ENCODE measurements at places on chromosomes 3 and 15.

DNA sequence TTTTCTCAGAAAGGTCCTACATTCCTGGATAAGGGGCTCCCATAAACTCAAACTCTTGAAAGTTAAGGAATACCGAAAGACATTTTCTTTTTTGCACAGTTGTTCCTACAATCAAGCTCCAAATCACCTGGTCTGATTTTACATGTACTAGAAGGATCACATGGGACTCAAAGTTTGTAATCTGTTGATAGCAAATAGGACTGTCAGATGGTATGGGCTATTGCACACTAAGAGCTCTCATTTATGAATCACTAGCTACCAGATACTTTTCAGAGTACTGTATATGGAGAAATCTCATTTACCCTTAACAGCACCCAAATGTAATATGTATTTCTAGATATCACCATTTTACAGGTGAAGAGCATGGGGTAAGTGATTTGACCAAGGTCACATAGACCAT is 49.5 kb upstream of the CMSS1 start:
- DNase-seq, result no peak

GRCh38 chr3:195198426-195199346 is 72.3 kb downstream of the XXYLT1 start:
- DNase-seq, result no peak

DNA sequence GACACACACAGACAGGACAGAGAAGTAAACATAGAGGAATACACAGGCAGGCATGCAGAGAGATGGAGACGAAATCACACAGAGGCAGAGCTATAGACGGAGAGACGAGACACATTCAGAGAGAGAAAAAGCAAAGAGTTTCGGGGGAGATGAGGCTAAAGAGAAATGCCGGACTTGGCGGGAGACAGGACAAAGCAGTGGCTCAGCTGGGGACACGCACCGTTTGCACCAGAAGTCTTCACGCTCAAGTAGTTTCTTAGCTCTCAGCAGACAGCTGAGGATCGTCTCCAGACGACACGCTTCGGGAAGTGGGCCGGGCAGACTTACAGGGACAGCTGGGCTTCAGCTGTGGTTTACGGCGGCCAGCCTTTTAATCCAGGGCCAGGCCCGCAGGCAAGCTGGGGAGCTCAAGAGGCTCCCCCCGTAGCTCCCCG is 56.2 kb upstream of the DLG1 start:
- no peak for DNase-seq

DNA sequence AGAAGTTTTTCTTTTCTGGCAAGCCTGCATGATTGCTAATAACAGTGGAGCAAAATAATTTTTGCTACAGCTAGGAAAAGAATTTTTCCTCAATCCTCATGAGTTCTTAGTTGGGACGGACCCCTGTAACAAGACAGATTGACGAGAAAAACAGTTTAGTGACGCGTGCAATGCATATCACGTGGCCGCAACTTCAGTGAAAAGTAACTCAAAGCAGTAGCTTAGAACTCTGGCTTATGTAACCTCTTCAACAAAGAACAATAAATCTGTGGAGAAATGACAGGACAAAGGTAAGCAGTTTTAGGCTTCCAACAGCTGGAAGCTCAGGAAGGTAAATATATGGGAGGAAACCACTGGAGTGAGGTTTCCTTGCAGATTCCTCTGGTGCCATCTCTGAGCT is 19.7 kb downstream of the FAM107A start:
- DNase-seq, result no peak

GRCh38 chr15:100940767-100941379 is 21.7 kb downstream of the LRRK1 start:
- no peak for DNase-seq

GRCh38 chr3:155302891-155303290 is 9.4 kb upstream of the STRIT1 start:
- DNase-seq, result no peak

DNA sequence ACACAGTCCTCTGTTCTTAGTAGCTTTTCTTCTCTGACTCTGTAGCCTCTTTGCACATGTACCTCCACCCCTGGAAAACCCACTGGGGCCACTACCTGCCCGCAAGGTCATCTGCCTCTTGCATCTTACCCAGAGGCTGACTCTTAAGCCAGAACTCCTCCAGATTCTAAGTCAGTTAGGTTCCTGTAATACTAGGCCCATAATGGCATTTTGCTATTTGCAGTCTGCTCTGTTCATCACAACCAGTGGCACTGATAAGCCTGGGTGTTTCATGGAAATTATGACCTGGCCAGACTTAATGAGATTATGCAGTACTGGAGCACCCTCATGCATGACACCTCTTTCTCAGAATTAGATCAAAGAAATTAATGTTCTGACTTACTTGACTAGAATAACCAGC is 31.7 kb upstream of the ATG7 start:
- DNase-seq, result no peak

DNA sequence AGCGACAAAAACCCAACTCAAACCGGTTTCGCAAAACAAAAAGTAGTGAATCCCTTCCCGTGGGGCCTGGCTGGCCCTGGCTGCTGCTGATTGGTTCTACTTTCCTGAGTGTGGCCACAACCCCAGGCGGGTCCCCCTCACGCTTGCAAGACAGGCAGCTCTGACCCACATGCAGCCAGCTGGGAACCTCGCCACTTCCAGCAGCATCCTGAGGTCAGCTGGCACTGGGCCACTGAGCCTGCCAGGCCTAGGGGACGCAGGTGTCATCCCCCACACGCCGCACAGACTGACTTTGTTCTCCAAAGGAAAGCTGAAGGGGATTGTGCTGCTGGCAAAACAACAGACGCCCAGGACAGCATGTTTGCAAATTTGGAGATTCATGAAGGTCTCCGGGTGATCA is 111.1 kb downstream of the TPRA1 start:
- no peak for DNase-seq

DNA sequence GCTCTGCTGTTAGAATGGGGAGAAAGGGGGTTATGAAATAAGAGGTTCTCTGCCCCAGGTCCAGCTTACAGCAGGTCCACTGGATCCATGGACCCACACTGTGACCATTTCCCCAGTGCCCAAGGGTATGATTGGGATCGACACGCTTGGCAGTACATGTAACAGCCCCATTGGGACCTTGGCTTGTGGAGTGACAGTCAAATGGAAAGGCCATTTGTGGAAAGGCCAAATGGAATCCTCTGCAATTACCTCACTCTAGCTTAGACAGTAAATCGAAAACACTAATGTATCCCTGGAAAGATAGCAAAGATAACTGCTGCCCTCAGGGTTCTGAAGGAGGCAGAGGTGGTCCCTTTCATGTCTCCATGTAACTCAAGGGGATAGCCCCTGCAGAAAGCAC is 109.1 kb downstream of the MINAR1 start:
- no peak for DNase-seq

- no peak for DNase-seq
These were observed 33.0 kb downstream of the BLM start for GRCh38 chr15:90750186-90750585.

- DNase-seq, result no peak
These were observed 3.7 kb upstream of the THRB start for GRCh38 chr3:24498391-24498790.

- DNase-seq, result no peak
These were observed 97.4 kb downstream of the SLC9A9 start for GRCh38 chr3:143750841-143751240.

- no peak for DNase-seq
These were observed 1.7 kb downstream of the SEMA3B start for GRCh38 chr3:50270422-50271224.

DNA sequence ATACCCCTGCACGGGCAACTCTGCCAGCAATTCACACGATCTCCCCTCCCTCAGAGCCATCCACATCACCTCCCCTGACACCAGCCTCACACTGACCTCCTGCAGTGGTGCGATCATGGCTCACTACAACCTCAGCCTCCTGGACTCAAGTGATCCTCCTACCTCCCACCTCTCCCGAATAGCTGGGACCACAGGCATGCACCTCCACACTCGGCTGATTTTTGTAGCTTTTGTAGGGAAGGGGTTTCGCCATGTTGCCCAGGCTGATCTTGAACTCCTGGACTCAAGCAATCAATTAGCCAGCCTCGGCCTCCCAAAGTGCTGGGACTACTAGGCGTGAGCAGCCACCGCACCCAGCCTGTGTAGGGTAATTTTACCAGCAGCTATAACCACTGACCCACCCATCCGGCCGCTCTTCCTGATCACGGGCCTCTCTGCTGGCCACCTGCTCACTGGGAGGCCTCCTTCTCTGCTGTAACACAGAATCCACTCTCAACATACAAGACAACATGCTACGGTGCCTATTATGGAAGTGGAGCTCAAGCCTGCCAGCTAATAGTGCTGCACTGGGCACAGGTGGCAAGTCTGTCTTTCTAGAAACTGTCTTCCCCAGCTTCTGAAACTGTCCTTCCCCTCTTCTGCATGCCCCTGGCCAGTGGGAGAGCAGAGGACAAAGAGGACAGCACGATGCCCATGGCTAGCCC is 4.6 kb downstream of the GP9 start:
- DNase-seq, result no peak

DNA sequence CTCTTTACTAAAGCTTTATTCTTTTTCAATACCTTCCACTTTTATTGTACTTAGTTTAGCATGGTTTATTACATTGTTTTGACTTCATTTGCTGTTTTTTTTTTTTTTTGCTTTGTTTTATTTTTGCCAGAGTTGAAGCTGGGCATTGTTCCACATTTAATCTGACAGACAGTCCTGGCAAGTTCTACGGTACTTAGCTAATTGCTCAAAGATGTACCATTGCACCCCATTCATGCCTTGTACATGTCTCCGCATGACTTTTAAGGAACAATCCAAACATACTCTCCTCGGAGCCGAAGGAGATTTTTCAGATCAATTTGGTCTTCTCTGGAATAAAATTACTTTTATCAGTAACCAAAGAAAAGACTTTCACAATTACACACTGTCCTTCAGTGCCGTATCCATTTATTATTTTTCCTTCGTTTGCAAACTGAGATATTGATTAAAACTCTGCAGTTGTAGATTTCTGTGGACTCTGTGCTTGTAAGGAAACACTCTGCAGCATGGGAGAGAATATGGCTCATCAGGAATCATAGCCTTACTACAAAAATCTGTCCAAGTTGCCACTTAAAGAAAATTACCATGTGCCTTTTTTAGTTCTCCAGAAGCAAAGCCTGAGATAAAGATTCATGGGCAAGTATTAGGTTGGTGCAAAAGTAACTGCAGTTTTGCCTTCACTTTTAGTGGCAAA is 952.0 kb downstream of the AGBL1 start:
- DNase-seq, result peak; percentile 49

DNA sequence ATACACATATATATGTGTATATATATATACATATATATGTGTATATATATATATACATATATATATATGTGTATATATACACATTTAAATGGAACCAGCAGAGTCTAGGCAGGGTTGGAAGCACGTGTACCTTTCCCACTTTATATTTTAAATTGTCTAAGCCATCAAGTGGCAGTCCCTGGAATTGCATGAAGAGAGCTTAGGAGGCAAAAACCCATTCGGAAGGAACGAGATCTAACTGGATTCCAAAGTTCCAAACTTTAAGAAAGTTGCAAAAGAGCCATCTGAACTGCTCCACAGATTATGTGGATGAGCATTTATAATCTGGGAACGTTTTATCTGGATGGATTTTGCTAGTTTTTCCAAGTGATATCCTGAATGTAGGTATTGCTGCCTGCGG is 186.5 kb downstream of the FOXP1 start:
- peak; percentile 12 for DNase-seq

DNA sequence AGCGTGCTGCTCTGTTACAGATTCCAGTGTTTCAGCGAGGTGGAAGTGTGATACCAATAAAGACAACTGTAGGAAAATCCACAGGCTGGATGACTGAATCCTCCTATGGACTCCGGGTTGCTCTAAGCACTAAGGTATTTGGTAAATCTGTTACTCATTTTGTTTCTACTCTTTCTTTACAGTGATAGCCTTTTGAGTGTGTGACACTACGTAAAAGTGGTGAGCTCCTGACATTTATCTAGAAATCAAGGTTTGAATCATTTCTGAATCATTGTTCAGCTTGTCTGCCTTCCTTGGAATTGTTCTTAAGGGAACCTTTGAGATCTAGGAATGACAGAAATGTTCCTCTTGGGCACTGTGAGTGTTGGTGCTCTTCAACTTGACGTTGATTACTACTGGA is 11.2 kb upstream of the CAPN3 start:
- no peak for DNase-seq

GRCh38 chr3:11672363-11672762 is 28.6 kb upstream of the VGLL4 start:
- DNase-seq, result no peak

DNA sequence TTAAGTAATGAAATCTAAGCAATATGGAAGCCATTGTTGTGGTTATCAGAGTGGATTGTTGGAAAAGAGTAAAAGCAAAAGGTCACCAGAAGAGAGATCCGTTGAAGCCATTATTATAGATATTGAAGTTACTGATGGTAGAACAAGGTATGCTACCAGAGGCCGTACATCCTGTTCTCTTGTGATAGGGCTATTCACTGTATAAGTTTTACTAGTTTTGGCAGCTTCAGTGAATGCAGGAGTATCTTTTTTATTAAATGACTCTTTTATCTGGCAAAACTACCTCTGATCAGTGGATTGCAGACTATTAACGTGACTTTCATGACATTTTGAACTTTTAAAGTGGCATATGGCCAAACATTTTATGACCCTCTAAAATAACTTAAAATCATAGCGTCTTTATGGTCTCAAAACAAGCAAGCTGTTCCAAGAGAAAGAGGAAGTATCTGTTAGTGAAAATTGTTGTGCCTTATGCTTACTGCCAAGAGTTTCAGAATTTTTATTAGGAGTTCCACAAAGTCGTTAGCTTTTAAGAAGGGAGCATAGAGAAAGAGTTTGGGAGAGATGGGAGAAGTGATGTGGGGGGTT is 102.9 kb downstream of the LRRC49 start:
- DNase-seq, result no peak

DNA sequence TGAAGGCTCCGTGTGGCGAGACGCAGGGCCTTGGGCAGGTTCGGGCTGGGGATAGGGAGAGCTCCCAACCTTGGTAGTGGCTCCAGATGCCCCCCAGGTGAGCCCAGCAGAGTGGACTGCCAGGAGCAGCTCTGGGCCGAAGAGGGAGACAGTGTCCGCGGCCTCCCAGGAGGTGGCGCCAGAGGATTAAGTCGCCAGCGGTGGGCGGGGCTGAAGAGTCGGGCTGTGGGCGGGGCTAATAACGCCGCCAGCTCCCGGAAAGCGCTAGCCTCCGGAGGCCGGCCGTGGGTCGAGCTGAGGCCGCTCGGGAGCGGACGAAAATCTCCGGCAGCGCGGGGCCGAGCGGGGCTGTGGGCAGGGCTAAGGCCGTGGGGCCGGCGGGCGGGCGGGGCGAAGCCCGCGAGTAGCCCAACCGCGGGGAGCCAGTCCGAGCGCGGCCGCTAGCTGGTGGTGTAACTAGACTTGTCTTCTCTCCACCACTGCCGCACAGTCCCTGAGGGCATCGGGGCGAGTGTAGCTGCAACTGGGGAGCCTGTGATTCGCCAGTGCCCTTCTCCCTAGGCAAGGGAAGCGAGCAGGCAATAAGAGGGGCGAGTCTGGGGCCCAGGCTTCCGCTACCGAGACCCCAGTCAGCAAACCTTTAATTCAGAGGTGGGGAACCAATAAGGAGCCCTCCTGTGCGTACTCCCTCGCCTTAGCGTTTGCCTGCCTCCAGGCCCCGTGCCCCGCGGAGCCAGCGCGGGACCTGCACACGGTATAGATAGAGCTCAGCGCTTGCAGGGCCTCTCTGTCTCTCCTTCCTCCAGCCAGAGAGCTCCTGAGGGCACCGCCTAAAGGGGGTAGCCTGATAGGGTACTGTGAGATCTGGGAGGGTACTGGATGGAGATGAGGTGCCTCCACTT is 14.4 kb upstream of the BSN start:
- DNase-seq, result peak; percentile 79

- no peak for DNase-seq
These were observed 546.2 kb downstream of the GRM7 start for GRCh38 chr3:7407107-7407506.

GRCh38 chr3:152853196-152853595 is 18.3 kb downstream of the P2RY1 start:
- DNase-seq, result no peak

GRCh38 chr3:37603722-37604121 is 258.0 kb upstream of the CTDSPL start:
- no peak for DNase-seq

All from RWPE1 (cell line).